HS-5 (cell line): ENCODE measurements at places on chromosomes 2 and 18.

- DNase-seq, result peak; percentile 97
These were observed 48.0 kb downstream of the CDK15 start for GRCh38 chr2:201854221-201854801.

GRCh38 chr2:114935031-114935430 lies 492.6 kb downstream of the DPP10 start:
- no peak for DNase-seq

GRCh38 chr2:12817870-12818269 lies 101.1 kb downstream of the TRIB2 start:
- no peak for DNase-seq

GRCh38 chr2:45009928-45010701 lies 863 bp upstream of the SIX2 start:
- DNase-seq, result peak; percentile 76

DNA sequence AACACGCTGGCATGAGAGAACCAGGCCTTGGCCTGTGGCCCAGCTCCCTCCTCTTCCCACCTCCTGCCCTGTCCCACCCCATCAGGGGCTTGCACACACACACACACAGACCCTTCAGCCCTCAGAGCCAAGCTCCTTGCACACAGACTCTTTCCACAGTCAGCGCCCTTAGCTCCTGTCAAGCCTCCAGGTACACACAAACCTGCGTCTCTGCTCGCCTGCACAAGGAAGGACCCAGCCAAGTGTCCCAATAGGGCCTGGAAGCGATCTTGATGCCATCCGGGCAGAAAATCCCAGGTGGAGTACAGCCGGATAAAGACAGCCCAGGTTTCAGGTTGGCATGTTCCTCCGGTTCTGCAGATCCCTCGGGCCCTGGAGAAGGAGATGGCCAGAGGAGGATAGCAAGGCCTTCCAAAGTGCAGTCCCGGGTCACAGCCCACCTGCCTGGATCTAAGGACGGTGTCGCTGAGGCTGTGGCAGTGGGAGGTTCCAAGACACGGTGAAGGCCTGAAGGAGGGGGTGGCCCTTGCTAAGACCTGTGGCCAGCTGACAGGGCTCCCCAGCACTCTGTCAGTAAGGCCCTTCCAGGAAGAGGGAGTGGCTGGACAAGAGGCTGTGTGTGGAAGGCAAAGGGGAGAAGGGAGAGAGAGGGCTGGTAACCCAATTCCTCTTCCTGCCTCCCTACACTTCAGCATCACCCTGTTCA lies 18.5 kb upstream of the STEAP3 start:
- no peak for DNase-seq

DNA sequence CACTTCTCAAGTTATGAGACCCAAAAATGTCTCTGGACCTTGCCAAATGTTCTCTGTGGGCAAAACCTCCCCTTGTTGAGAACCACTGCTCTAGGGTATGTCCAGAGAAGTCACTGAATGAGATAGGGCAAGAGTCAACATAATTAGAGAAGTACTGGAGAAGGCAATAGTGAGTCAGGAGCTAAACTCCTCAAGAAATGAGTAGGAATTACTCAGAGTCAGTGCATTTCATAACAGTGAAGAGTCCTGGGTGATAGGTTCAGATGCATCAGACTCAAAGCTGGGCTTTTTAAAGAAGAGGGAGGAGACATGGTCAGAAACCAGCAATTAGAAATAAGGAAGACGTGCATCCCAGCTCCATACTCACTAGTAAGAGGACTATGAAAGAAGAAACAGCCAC lies 38.6 kb upstream of the IHH start:
- DNase-seq, result peak; percentile 72

DNA sequence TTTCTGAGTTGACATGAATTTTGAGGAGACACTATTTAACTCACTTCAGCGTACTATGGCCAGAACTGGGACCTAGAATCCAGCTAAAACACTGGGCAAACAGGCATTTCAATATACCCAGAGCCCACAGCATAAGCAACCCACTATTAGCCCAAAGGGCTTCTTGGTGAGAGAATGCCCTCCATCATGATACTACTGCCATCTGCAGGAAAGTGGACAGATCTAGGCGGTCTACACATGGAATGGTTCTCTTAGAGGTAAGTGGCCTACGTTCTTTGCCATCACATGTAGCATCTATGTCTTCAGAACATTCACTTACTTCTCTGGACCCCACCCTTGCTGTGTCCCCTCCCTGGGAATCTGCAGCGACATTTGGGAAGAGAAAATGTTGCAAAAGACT lies 181.3 kb upstream of the LINC00305 start:
- no peak for DNase-seq

- no peak for DNase-seq
These were observed 278.7 kb downstream of the GULP1 start for GRCh38 chr2:188570370-188570769.
